Stimulated activated CD4-positive, alpha-beta T cell treated with anti-CD3 and anti-CD28 coated beads, Interleukin-15, amount 100 ng/mL, for 1 hour (primary cell): ENCODE measurements at places on chromosomes 16 and 17.

- DNase-seq: no peak
Observed at GRCh38 chr17:66447159-66447558, 144.7 kb downstream of the PRKCA start.

GRCh38 chr16:46790599-46791270 is 40.2 kb downstream of the C16orf87 start:
- DNase-seq: no peak

- DNase-seq: no peak
Observed at GRCh38 chr16:71472051-71472450, 10.0 kb upstream of the ZNF23 start.

- no peak for DNase-seq
Observed at GRCh38 chr17:12808723-12809122, 19.4 kb downstream of the ARHGAP44 start.

DNA sequence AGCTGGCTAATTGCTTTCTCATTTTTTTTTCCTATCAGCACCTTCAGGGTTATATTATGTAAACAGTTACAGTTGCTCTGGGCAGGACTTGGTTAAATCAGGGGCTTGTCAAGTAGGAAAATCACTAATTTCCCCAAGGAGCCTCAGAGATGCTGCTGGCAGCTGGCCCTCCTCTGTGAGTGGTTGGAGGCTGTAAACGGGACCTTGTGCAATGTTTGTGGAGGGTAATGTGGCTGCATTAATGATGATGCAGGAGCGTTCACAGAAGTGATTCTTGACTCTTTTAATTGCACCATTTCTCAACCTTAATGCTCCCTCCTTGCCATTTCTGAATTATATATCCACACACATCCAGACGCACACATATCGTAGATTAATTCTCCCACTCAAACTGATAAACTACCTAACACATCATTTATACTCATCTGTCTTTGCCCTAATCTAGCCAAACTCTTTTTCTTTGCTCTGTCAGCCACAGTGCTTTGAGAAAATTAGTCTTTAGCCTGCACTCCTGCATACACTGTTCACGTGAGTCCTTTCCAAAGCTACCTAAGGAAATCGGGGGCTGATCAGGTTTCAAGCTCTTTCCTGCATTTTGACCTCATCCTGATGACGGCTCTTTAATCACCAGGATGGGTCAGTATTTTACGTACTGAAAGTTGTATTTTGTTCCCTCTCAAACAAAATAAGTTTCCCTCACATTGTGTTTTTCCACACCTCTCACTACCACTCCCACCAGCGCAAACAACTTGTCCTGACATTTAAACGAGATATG is 154.4 kb upstream of the PIRT start:
- no peak for DNase-seq
